Ureter (tissue), 1 donor: ENCODE measurements at places on chromosomes 3 and 15.

DNA sequence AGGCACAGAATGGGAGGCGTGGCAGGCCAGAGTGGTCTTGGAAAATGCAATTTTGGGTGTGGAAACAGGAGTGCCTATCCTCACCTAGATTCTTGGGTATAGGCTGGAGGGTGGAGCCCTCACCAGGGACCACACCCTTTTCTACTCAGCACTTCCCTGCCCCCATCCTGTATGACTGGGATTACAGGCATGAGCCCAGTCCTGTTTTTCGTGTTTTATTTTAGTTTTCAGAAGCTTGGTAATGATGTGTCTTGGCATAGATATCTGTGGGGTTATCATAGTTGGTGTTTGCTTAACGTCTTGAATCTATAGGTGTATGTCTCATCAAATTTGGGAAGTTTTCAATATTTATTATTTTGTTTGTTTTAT lies 248.7 kb upstream of the CBLB start:
- DNase-seq, result no peak

GRCh38 chr3:73029321-73029796 lies 32.1 kb upstream of the EBLN2 start:
- DNase-seq, result no peak

DNA sequence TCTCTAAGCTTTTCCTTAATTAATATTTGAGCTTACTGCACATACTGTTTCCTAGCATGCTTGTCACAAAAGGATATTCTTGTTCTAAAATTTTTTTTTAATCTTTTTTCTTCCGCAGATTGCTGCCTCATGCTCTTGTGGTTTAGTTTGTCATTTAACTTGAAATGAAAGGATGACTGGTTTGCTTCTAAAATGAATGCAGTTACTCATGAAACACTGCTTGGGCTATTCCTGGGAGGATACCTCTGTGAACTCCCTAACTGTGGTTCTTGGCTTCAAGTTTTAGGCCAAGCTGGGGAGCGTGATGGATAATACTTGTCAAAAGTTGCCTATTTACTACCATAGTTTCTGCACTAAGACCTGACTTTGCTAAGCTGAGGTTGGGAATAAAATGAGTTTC lies 64.0 kb downstream of the USP13 start:
- DNase-seq, result no peak

DNA sequence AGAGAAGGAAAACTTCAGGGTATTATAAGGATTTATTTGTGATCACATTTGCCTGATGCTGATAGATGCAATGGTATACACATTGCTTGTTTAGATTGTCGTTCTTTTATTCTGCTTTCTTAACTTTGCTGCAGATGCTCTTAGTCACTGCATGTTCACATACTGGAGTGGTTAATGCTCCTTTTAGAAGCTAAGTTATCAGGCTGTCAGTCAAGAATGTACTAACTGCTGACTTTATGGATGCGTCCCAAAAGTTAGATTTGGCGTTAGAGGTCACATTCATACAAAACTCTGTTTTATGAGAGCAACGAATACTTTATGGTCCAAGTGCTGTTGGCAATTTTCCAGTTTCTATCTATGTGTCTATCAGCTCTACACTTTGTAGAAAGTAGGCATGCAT lies 160.7 kb downstream of the BBX start:
- DNase-seq, result no peak

- no peak for DNase-seq
These were observed 83.4 kb downstream of the NEK11 start for GRCh38 chr3:131110087-131110486.

GRCh38 chr15:80576519-80577090 lies 118.5 kb upstream of the ABHD17C start:
- no peak for DNase-seq
